Head of caudate nucleus (tissue), 42 donors: ENCODE measurements at places on chromosomes 5 and 9.

GRCh38 chr5:106258591-106259125 is 1412.1 kb downstream of the EFNA5 start:
- DNase-seq, result no peak

GRCh38 chr5:38157024-38157423 is 101.3 kb upstream of the EGFLAM start:
- no peak for DNase-seq

GRCh38 chr5:154118385-154118784 is 72.1 kb upstream of the GALNT10 start:
- DNase-seq, result no peak

GRCh38 chr5:128062172-128062746 is 21.3 kb upstream of the SLC12A2 start:
- no peak for DNase-seq

DNA sequence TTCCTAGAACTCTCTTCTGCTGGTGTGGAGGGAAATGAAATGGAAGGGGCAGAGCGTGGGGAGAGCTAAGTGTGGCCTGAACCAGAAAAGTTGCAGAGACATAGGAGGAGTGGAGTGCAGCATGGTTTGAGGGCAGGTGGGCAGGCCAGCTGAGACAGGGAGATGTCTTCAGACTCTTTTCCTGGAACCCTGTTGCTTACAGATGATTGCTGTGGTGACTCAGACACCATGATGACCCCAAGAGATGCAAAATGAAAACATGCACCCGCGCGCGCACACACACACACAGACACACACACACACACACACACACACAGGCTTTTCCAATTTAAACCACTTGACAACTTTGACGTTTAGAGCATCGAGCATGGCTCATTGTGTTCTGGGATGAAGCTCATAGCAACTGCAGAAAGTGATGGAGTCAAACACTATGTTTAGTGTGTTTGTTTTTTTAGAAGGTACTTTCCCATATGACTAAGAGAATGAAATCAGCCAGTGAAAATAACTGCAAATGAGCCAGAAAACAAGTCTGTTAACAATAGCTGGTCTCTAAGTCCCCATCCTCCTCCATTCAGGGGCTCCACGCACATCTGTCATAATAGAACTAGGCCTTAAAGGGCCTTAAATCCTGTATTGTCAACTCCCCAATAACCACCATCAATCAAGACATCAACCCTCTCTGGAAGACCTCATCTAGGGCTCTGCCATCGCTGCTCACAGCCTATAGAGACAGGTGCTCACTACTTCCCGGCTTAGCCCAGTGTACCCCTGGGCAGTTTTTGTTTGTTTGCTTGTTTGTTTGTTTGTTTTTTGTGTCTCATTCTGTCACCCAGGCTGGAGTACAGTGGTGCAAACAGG is 9.6 kb downstream of the TMOD1 start:
- DNase-seq, result no peak

GRCh38 chr5:143449772-143450171 is 46.3 kb upstream of the NR3C1 start:
- DNase-seq, result no peak

GRCh38 chr9:84804951-84805694 is 135.6 kb downstream of the NTRK2 start:
- no peak for DNase-seq

DNA sequence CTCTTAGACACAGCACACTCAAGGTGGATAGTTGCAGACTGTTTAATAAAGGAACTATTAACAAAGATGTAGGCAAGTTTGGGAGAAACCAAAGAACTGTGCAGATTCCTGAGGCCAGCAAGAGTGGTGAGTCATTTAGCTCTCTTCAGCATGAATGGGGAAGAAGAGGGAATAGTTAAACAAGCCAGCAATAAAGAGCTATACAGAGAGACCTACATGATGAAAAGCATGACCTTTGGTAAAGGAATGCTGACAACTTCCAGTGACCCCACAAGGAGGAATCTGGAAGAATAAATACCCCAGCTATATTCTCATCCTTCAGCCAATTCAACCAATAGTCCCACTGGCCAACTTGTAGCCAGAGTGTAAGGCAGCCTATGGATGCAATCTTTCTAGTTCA is 706.0 kb upstream of the GRAMD2B start:
- DNase-seq, result no peak
